Renal cortical epithelial cell (primary cell): ENCODE measurements at places on chromosomes 7 and 10. TPM values are rescaled to one million over a fixed set of nuclear protein-coding genes. Genes with fewer than 3 reads are reported as not detected.
A peak's percentile ranks its signal among the peaks of the same experiment; 100 is the strongest.

DNA sequence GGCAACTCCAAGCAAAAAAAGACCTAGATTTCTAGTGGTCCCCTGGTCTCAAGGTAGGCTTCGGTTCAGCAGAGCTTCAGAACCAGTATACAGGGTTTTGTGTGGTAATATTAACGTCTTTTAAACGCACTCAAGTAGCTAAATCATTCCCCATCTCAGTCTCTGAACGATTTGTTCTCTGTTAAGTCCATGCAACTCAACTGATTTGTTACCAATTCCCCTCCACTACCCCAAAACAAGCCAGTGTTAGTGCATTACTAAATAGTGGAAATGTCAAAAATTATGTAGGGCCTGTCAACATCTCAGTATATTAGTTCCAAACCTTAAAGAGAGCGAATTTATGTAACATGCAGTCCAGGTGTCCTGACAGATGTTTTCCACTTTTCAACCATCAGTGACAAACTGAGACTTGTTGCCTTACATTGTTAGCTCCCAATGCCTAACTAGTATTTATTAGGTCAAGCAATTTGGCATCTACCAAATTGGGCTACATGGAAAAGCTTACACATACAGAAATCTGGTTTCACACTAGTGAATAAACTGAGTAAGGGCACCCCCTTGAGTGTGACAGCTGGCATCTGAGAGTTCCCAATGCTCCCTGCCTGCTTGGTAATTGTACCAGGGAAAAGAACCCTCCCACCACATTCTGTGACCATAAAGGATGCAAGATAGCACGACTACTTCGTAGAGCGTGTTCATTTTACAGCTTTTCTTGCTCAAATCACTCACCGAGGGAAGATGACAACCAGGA, 12.2 kb downstream of the HNRNPA2B1 start:
- no peak for DNase-seq

- no peak for DNase-seq
Observed at GRCh38 chr7:26328498-26329390, 37.1 kb downstream of the SNX10 start.

Gene ZNF727
- 0.10 TPM in 1 of 2 replicates, not detected in the other for total RNA-seq

Gene ANXA8L1
- 1.6 TPM in 1 of 2 replicates, not detected in the other for total RNA-seq

GRCh38 chr7:29255906-29256692, 61.5 kb downstream of the CHN2 start:
- DNase-seq = peak; percentile 71

- no peak for DNase-seq
Observed at GRCh38 chr7:116525298-116525912, 569 bp downstream of the CAV1 start.

Gene ZC3HAV1L
- 13.5 and 34.9 TPM in 2 replicates for total RNA-seq

Gene AMPH
- 0.17 TPM in 1 of 2 replicates, not detected in the other for total RNA-seq

Gene HOXA2
- total RNA-seq = 0.35 and 1.9 TPM in 2 replicates

Gene TASOR2
- 68.4 and 110 TPM in 2 replicates for total RNA-seq

- DNase-seq = no peak
Observed at GRCh38 chr7:148394582-148394981, 196.0 kb upstream of the C7orf33 start.

DNA sequence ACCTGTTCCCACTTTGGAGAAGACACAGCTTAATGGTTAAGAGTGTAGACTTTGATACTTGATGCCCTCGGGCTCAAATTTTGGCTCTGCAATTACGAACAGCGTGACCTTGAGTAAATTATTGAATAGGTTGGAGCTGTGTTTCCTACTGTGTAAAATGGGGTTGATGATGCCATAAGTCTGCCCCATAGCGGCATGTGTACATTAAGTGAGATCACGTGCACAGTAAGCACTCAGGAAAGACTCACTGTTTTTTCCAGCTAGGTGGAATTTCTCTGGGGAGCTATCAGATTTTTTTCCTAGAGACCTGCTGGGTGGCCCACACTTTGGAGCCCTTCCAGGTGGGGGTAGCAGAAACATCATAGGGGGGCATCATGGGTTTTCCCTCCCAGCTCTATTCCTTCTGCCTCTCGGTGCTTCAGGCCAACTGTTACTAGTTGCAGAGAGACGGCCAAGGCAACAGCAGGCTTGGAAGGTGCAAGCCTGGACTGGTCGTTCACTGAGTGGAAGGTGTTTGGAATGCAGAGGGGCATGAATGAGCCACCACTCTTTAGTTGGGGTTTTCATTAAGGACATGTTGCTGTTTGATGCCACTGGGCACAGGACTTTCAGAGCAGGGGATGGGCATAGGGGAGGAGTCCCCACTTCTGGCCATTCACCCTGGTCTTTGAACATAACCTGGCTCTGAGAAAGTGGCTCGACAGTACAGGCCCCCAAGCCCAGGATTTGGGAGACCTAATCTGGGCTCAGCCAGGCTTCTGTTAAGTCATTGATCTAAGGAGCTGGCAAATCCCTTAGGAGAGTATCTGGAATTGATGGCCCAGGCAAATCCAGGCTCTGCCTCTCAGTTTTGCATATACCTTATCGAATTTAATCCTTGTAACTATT, 64.0 kb downstream of the SYPL1 start:
- DNase-seq = no peak

- no peak for DNase-seq
Observed at GRCh38 chr10:124977161-124977560, 35.2 kb downstream of the ZRANB1 start.

DNA sequence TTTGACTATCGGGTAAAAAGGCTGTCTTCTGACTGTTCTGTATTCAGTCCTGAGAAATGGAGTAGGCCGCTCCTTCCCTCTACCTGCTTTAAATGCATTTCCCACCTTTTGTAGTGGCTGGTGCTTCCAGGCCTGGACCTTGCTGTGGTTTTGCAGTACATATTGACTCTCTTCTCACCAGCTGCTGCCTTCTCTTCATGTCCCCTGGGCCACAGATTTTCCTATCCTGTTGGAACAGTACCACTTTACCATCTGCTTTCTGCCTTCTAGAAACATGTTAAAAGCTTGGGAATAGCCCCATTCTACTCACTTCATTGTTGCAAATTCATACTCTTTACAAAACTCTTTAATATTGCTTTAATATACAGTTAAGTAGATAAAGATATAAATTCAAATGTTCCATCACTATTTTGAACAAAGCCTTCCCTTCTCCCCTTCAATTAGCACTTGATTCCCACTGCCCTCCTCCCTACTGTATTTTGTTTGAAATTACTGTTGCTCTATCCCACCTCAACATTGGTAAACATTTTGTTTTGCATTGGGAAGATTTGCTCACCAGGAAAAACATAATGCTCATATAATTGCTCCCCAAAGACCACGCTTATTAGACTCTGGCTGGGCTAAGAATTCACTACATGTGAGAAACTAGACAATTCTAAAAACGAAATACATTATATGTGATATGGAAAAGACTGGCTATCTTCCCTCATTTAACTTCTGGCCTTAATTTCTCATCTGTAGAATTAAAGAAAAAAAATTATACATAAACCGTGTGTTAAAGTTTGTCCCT, 17.3 kb upstream of the SEMA3C start:
- DNase-seq = no peak

DNA sequence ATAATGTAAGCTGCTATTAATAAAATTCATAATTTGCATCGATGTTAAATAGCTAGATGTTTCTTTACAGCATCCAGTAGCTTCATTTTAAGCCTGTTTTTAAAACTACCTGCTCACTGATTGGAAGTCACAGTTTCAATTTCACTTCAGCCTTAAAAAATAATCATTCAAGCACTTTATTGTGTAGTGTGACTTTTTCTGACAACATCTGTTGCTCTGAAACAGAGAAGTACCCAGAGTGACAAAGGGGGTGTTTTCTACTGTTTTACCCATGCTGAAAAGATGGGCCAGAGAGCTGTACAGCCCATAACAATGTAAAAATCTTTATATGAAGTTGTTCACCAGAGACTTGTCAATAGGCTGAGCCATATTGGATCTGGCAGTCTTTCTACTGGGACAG, 437.2 kb downstream of the MDFIC start:
- DNase-seq = no peak

GRCh38 chr10:33134011-33134751, 176.2 kb upstream of the ITGB1 start:
- peak; percentile 100 for DNase-seq

- no peak for DNase-seq
Observed at GRCh38 chr10:6564367-6564766, 15.7 kb downstream of the PRKCQ start.

GRCh38 chr10:3781468-3782145, 3.4 kb downstream of the KLF6 start:
- peak; percentile 32 for DNase-seq

DNA sequence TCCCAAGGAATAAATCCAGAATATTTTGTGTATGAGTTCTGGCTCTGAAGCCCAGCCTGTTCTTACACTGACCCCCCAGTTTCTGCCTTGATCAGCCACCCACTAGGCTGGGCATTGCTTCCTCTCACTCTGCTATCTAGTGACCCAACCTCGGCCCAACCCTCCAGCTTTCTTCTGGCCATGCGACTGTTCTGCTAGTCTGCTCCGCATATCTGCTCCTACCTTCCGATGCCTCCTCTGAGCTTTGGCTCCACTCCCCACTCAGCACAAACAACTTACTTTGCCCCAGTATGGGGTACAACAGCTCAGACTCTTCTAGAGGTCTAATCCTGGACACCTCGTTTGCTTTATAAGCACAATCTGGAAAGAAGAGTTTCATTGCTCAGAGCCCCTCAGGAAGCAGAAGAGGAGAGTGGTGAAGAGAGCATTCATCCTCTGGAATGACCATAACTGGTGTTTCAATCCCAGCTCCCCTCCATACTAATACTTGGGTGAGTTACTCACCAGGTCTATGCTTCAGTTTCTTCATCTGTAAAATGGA, 99.6 kb downstream of the NPSR1 start:
- DNase-seq = no peak

- peak; percentile 77 for DNase-seq
Observed at GRCh38 chr7:31122649-31123058, 70.5 kb downstream of the ADCYAP1R1 start.

GRCh38 chr7:116455009-116455408, 44.5 kb upstream of the CAV2 start:
- no peak for DNase-seq

DNA sequence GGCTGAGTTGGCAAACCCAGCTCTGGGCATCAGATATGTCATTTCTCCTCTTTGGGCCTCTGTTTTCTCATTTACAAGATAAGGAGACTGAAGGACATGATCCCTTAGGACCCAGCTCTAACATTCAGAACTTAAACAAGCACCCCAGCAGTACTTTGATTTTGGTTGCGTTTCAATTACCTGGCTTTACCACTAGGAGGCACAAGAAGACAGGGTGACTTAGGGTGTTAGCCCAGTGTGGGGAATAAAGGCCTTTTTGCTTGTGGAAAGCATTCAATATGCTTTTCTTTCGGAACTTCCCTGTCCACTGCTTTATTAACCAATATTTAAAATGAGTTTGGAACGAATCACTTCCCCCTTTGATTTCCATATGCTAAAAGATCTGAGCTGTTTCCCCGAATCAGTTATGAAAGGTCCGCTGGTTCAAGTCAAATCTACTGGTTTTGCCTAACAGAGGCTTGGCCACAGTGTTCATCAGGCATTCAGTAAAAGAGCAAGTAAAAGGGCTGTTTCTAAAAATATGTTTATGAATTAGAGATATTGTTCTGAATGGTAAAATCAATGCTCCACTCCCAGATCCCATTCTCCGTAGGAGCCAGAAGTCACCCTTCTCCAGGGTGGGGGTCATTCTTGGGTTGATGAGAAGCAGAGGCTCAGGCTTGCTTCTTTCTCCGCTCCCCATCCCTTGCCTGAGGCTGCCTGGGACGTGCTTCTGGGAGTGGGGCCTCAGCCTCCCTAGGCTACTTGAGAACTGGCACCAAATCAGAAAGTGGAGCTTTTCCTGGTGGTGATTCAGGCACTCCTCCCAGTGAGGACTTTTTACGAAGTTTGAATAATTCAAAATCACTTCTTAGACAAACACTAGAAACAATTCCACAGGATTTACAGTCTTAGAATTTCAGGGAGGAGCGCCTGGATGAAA, 105.5 kb downstream of the MYOF start:
- peak; percentile 86 for DNase-seq

GRCh38 chr10:63584725-63585035, 63.5 kb downstream of the REEP3 start:
- no peak for DNase-seq

Gene CYP26C1
- total RNA-seq = 0.52 and 0.65 TPM in 2 replicates

Gene EGFR
- 50.2 and 97.1 TPM in 2 replicates for total RNA-seq
